ENCODE measurements at places on chromosomes 6 and 20. TPM values are rescaled to one million over a fixed set of nuclear protein-coding genes. Genes with fewer than 3 reads are reported as not detected.

- H3K27me3 ChIP-seq, result no peaks in the 10 kb centered on the region
- H3K36me3 ChIP-seq, result no peaks in the 10 kb centered on the region
- peak overlapping the region; percentile 93 for H3K27ac ChIP-seq
- peaks cover 3% of the 10 kb centered on the region for H3K4me1 ChIP-seq
- peak overlapping the region; percentile 72 for H3K4me3 ChIP-seq
- DNase-seq, result peak; percentile 44
Observed at GRCh38 chr6:110357298-110357663, 868 bp downstream of the METTL24 start.

DNA sequence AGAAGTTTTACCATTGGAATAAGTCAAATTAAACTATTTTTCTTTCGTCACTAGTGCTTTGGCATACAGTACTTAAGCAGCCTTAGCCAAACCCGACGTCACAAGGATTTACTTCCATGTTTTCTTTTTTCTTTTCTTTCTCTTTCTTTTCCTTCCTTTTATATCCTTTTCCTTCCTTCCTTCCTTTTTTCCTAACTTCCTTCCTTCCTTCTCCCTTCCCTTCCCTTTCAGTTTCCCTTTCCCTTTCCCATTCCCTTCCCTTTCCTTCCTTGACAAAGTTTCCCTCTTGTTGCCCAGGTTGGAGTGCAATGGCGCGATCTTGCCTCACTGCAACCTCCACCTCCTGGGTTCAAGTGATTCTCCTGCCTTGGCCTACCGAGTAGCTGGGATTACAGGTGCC is 9.9 kb downstream of the ULBP3 start:
- H3K4me3 ChIP-seq, result no peak overlapping the region
- no peaks in the 10 kb centered on the region for H3K27me3 ChIP-seq
- H3K27ac ChIP-seq, result no peak overlapping the region
- no peak for DNase-seq

DNA sequence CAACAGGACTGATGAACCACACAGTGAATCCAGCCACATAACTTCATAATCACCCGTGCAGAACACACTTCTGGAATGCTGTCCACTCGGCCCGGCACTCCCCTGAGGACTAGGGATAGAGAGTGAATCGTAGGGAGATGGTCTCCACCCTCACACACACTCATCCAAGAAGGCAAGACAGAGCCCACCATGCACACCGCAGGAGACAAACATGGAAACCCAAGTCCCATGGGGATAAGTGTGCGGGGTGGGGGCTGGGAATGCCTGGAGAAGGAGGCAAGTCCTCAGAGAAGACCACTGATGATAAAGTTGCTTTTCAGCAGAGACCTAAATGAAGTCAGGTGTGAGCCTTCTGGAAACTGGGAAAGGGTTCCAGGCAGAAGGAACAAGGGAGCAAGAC is 399.2 kb upstream of the AGPAT4 start:
- no peak for DNase-seq
- no peak overlapping the region for H3K27ac ChIP-seq
- no peak overlapping the region for H3K4me3 ChIP-seq

GRCh38 chr6:33623895-33624381 is 2.8 kb downstream of the ITPR3 start:
- no peak for DNase-seq
- no peaks in the 10 kb centered on the region for H3K4me1 ChIP-seq
- no peaks in the 10 kb centered on the region for H3K27me3 ChIP-seq

- H3K27ac ChIP-seq, result no peak overlapping the region
- no peaks in the 10 kb centered on the region for H3K36me3 ChIP-seq
- peaks cover 7% of the 10 kb centered on the region for H3K4me1 ChIP-seq
- no peak overlapping the region for H3K4me3 ChIP-seq
- H3K27me3 ChIP-seq, result no peaks in the 10 kb centered on the region
Observed at GRCh38 chr20:22717466-22717865, 133.1 kb upstream of the FOXA2 start.

DNA sequence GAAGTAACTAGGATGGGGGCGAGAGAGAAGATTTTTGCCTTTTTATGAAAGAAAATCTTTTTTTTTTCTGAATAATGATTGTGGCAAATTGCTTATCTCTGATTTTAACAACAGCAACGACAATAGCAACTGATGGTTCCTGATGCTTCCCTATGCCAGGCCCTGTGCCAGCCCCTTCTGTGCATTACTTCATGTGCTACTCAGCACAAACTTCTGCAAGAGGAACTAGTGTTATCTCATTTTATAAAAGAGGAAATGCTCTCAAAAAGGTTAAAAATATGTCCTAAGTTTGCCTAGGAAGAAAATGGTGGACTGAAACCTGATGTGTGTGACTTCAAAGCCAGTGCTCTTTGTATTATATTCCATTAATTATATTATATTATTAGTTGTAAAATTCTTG is 74.0 kb upstream of the RALGAPA2 start:
- H3K36me3 ChIP-seq, result no peaks in the 10 kb centered on the region
- no peak for DNase-seq
- no peak overlapping the region for H3K4me3 ChIP-seq
- H3K27me3 ChIP-seq, result no peaks in the 10 kb centered on the region
- H3K27ac ChIP-seq, result no peak overlapping the region

- peaks cover 8% of the 10 kb centered on the region for H3K4me1 ChIP-seq
- no peaks in the 10 kb centered on the region for H3K27me3 ChIP-seq
- no peaks in the 10 kb centered on the region for H3K36me3 ChIP-seq
- no peak overlapping the region for H3K4me3 ChIP-seq
- no peak overlapping the region for H3K27ac ChIP-seq
Observed at GRCh38 chr6:111478749-111479148, 4.3 kb downstream of the REV3L start.

- H3K4me3 ChIP-seq, result no peak overlapping the region
- H3K27me3 ChIP-seq, result no peaks in the 10 kb centered on the region
- H3K27ac ChIP-seq, result no peak overlapping the region
- no peaks in the 10 kb centered on the region for H3K36me3 ChIP-seq
- no peaks in the 10 kb centered on the region for H3K4me1 ChIP-seq
Observed at GRCh38 chr6:168145747-168146596, 67.0 kb upstream of the FRMD1 start.

GRCh38 chr6:3456898-3457709 is at the start of gene SLC22A23:
Gene SLC22A23, minus strand, starts transcription at chr6:3457050. Its CDS starts 491 bp downstream, at chr6:3456559.
- H3K36me3 ChIP-seq, result no peaks in the 10 kb centered on the region
- peak within 1 kb of the TSS; percentile 56 for H3K27ac ChIP-seq
- no peaks in the 10 kb centered on the region for H3K27me3 ChIP-seq
- peaks cover 8% of the 10 kb centered on the region for H3K4me1 ChIP-seq
- DNase-seq, result peak; percentile 83

DNA sequence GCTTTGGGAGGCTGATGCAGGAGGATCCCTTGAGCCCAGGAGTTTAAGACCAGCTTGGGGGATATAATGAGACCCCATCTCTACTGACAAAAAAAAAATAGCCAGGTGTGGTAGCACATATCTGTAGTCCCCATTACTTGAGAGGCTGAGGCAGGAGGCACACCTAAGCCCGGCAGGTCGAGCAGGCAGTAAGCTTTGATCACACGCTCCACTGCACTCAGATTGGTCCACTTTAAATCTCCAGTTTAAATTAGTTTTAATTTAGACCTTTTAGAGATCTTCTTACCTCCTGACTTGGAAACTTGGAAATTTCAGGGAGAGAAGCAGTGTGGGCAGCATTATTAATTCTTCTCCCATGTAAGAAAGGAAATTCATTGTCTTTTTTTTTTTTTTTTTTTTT is 16.8 kb upstream of the PLCB4 start:
- no peak for DNase-seq
- no peaks in the 10 kb centered on the region for H3K36me3 ChIP-seq
- H3K27me3 ChIP-seq, result no peaks in the 10 kb centered on the region
- H3K4me1 ChIP-seq, result no peaks in the 10 kb centered on the region
- H3K27ac ChIP-seq, result no peak overlapping the region

DNA sequence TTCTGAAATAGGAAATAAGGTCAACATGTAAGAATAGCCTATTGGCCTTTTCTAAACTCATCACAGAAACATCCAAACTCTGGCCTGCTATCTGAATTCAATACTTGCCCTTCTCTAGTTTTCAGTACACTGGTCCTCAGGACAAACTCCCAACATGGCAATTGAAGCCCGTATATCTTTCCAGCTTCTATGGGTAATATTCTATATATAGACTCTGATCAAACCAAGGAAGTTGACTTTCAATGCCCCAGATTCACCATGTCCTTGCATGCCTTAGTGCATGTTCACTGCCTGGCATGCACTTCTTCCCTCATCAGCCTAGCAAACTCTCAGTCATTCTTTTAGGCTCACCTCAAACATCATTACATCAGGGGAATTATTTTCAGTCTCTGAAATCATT is 73.2 kb downstream of the RSPO3 start:
- no peaks in the 10 kb centered on the region for H3K27me3 ChIP-seq
- H3K4me1 ChIP-seq, result no peaks in the 10 kb centered on the region
- no peak overlapping the region for H3K27ac ChIP-seq
- no peaks in the 10 kb centered on the region for H3K36me3 ChIP-seq

GRCh38 chr6:125981571-125982185 is 4.7 kb upstream of the TRMT11 start:
- H3K4me1 ChIP-seq, result no peaks in the 10 kb centered on the region
- H3K27ac ChIP-seq, result no peak overlapping the region
- no peak for DNase-seq
- H3K27me3 ChIP-seq, result no peaks in the 10 kb centered on the region

GRCh38 chr6:33427585-33428223 is 7.8 kb downstream of the SYNGAP1 start:
- peak; percentile 65 for DNase-seq
- no peaks in the 10 kb centered on the region for H3K27me3 ChIP-seq
- peak overlapping the region; percentile 53 for H3K4me3 ChIP-seq
- H3K4me1 ChIP-seq, result peaks cover 31% of the 10 kb centered on the region
- H3K36me3 ChIP-seq, result no peaks in the 10 kb centered on the region

- no peak overlapping the region for H3K27ac ChIP-seq
- H3K36me3 ChIP-seq, result no peaks in the 10 kb centered on the region
- H3K4me1 ChIP-seq, result peaks cover 6% of the 10 kb centered on the region
- no peak overlapping the region for H3K4me3 ChIP-seq
- no peaks in the 10 kb centered on the region for H3K27me3 ChIP-seq
Observed at GRCh38 chr6:1868561-1869261, 259.0 kb downstream of the FOXC1 start.

GRCh38 chr20:47773371-47773786 is 11.9 kb downstream of the SULF2 start:
- no peak overlapping the region for H3K4me3 ChIP-seq
- H3K4me1 ChIP-seq, result peaks cover 17% of the 10 kb centered on the region
- no peaks in the 10 kb centered on the region for H3K36me3 ChIP-seq
- no peaks in the 10 kb centered on the region for H3K27me3 ChIP-seq
- no peak for DNase-seq
- H3K27ac ChIP-seq, result no peak overlapping the region

- no peak overlapping the region for H3K4me3 ChIP-seq
- no peaks in the 10 kb centered on the region for H3K27me3 ChIP-seq
- no peaks in the 10 kb centered on the region for H3K36me3 ChIP-seq
- H3K27ac ChIP-seq, result no peak overlapping the region
Observed at GRCh38 chr6:68990317-68990716, 355.2 kb downstream of the ADGRB3 start.

- no peak overlapping the region for H3K4me3 ChIP-seq
- no peaks in the 10 kb centered on the region for H3K27me3 ChIP-seq
- no peak overlapping the region for H3K27ac ChIP-seq
Observed at GRCh38 chr6:28720357-28721231, 194.9 kb downstream of the GPX5 start.

- H3K36me3 ChIP-seq, result no peaks in the 10 kb centered on the region
- H3K4me1 ChIP-seq, result peaks cover 1% of the 10 kb centered on the region
- no peak within 1 kb of the TSS for H3K4me3 ChIP-seq
- no peak for DNase-seq
- H3K27ac ChIP-seq, result no peak within 1 kb of the TSS
Observed at GRCh38 chr20:25081730-25082497, at the start of gene VSX1. Gene VSX1, minus strand, starts transcription at chr20:25082141. Its CDS starts 45 bp downstream, at chr20:25082096.

DNA sequence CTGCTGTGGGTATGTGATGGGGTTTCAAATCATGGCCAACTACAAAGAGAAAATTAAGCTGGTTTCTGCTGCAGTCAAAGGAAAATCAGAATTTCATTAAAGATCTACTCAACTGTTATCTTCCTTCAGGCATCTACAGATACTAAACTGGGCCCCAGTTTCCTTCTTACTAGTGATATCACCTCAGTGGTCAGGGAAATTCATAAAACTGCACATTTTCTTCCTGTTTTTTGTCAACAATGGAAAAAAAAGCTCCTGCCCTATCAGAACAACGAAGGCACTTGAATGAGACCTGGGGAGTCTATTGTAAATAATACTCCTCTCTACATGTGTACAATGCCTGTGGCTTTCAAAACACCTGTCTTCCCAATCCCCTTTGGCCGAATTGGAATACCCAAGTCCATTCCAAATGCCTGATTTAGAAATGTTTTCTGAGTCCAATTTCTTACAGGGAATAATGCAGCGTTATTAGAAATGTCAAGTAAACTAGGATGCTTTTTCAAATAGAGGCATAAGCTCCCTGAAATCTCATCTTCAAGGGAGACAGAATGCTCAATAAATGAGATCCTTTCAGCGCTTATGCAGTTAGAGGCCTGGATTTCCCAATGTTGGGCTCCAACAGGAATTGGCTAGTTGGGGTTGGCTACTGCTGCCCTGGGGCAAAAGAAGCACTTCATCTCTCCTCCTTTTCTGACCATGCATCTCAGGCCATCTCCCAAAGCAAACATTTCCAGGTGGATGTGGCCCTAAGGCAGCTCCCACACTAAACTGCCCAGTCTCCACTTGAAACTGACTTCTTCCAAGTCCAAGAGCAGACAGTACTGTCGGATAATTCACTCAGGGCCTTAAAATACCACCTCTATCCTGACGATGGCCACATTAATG is 143.3 kb downstream of the NFATC2 start:
- DNase-seq, result no peak
- no peaks in the 10 kb centered on the region for H3K27me3 ChIP-seq
- H3K4me1 ChIP-seq, result peaks cover 2% of the 10 kb centered on the region
- no peak overlapping the region for H3K4me3 ChIP-seq

GRCh38 chr6:95325916-95326315 is 251.4 kb upstream of the MANEA start:
- no peak overlapping the region for H3K27ac ChIP-seq
- H3K36me3 ChIP-seq, result no peaks in the 10 kb centered on the region
- H3K27me3 ChIP-seq, result no peaks in the 10 kb centered on the region
- H3K4me3 ChIP-seq, result no peak overlapping the region
- no peak for DNase-seq
- H3K4me1 ChIP-seq, result no peaks in the 10 kb centered on the region

DNA sequence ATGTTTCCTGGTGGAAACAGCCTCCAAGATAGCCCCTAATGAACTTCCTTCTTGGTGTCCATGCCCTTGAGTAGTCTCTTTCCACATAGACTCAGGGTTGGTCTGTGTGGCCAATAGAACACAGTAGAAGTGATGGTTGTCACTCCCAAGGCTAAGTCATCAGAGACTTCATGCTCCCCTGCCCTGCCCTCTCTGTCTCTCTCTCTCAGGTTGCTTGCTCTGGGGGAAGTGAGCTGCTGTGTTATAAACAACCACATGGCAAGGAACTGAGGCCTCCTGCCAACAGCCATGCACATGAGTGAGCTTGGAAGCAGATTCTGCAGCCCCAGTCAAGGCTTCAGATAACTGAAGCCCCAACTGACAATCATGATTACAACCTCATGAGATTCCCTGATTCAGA is 85.3 kb upstream of the SLC22A16 start:
- H3K27me3 ChIP-seq, result no peaks in the 10 kb centered on the region
- no peak overlapping the region for H3K27ac ChIP-seq
- H3K4me1 ChIP-seq, result no peaks in the 10 kb centered on the region
- DNase-seq, result no peak

SNAI1 gene
- total RNA-seq, result 1.7 TPM

GSTA1 gene
- total RNA-seq, result 44.5 TPM

SNAP25 gene
- 13.0 TPM for total RNA-seq

GRIK2 gene
- total RNA-seq, result 1.4 TPM

WTAP gene
- total RNA-seq, result 106 TPM

FOXA2 gene
- total RNA-seq, result 0.24 TPM

CST2 gene
- total RNA-seq, result not detected

ABHD16B gene
- not detected for total RNA-seq

PARD6B gene
- 4.6 TPM for total RNA-seq

GABRR1 gene
- total RNA-seq, result not detected

MED23 gene
- 28.5 TPM for total RNA-seq

ADAT2 gene
- total RNA-seq, result 4.8 TPM

PTCHD4 gene
- 0.81 TPM for total RNA-seq

MOG gene
- not detected for total RNA-seq

PMEPA1 gene
- 2.7 TPM for total RNA-seq
